ENCODE measurements at places on chromosomes 7 and 10.

DNA sequence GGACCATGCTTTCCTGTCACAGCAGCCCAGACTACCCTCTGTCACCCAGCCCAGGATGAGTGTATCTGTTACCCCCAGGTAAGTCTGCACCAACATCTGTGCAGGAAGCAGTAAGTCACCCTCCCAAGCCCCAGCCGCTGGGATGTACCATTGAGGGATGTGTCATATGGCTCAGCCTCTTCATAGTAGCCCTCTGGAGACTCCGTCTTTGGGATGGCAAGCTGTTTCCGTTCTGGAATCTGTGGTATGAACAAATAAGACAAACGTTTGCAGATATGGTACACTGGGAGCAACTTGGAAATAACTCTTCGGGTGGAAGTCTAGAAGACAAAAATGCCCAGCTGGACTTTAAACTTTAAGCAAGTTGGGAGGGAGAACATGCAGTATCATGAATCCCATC lies 81.3 kb downstream of the AFAP1L2 start:
- DNase-seq: no peak

GRCh38 chr7:86282014-86282682 lies 361.6 kb upstream of the GRM3 start:
- no peak for DNase-seq

DNA sequence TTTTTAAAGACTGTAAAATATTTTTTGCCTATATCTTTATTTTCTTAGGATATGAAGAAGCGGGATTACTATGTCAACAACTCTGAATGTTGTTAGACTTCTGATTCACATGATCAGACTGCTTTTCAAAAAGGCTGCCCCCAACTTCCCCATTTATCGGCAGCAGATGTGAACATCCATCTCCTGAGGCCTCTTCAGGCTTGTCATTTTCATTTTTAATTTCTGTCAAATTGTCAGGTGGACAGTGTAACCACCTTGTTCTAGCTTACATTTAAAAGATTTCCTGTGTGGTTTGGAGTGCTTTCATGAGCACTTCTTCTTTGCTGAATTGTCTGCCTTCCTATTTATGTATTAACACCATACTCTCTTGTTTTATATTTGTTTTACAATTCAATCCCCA lies 78.8 kb upstream of the GSDME start:
- DNase-seq: no peak

DNA sequence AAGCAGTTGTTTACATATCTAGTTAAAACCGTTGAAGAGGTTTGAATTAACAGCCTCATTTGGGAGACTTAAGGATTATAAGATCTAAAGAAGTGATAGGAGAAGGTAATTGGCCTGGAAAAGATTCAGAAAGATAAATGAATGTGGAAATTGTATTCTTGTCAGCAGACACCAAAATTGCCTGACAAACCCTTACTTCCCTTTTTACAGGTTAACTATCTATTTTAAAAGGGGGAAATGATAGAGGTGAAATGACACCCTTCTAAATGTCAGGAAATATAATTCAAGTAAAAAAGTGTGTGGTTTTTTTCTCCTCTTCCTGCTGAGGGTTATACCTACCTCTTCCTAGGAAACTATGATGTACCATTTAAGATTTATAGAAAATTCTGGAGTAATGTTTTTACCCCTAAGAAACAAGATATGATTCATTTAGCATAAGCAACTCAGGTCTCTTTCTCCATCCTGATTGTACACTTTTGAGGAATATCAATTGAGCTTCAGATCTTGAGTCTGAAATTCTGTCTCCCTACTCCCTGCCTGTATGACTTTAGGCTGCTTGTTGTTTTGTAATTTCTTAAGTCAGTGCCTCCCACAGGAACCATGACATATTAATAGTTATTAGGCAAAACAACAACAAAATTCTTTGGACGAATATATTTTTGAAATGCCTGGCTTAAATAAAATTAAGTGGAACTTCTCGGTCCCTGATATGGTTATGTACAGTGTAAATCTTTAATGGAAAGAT lies 250.4 kb downstream of the RNLS start:
- DNase-seq: no peak

- no peak for DNase-seq
Observed at GRCh38 chr10:4576206-4576605, 249.8 kb upstream of the AKR1E2 start.

Measured in esophagus squamous epithelium (tissue), 5 donors.